ENCODE measurements at places on chromosomes 1 and 21. TPM values are rescaled to one million over a fixed set of nuclear protein-coding genes. Genes with fewer than 3 reads are reported as not detected.

The ATF3 gene
- 119 TPM for total RNA-seq

The SLC30A1 gene
- total RNA-seq: 18.8 TPM

The HSD3B2 gene
- total RNA-seq: not detected

The SYTL1 gene
- total RNA-seq: 40.3 TPM

The CCDC181 gene
- total RNA-seq: 4.8 TPM

The OR2T29 gene
- total RNA-seq: not detected

The ADAMTS4 gene
- 0.21 TPM for total RNA-seq

The SLC66A1 gene
- total RNA-seq: 48.8 TPM

The RABGGTB gene
- total RNA-seq: 77.1 TPM

The CYP4X1 gene
- total RNA-seq: 0.34 TPM

The MPL gene
- total RNA-seq: not detected

The KIF2C gene
- total RNA-seq: 11.8 TPM

The SPAG17 gene
- total RNA-seq: 0.13 TPM

The SH2D1B gene
- total RNA-seq: not detected

The GSTM5 gene
- total RNA-seq: not detected

The RIPPLY3 gene
- total RNA-seq: 0.92 TPM

The SPATA21 gene
- total RNA-seq: not detected

The SPATA45 gene
- total RNA-seq: not detected

The OR2L5 gene
- total RNA-seq: not detected

The MAB21L3 gene
- total RNA-seq: 0.21 TPM

The S100A8 gene
- not detected for total RNA-seq

The S100A7 gene
- total RNA-seq: not detected

The TNNI3K gene
- total RNA-seq: 1.4 TPM

The PDZK1 gene
- total RNA-seq: not detected

The CNR2 gene
- total RNA-seq: not detected

The CEP104 gene
- total RNA-seq: 47.3 TPM

The H6PD gene
- total RNA-seq: 26.3 TPM

The INAVA gene
- 292 TPM for total RNA-seq

The PGLYRP3 gene
- not detected for total RNA-seq

The TNFRSF25 gene
- 18.2 TPM for total RNA-seq

The NUF2 gene
- total RNA-seq: 6.8 TPM

The TEKT2 gene
- total RNA-seq: 0.48 TPM

The TTC24 gene
- not detected for total RNA-seq

The S100A3 gene
- 12.0 TPM for total RNA-seq

The SORT1 gene
- 65.2 TPM for total RNA-seq

The LCE2A gene
- not detected for total RNA-seq

The LRRC39 gene
- total RNA-seq: 0.08 TPM

The CLDN17 gene
- not detected for total RNA-seq

The C1orf115 gene
- total RNA-seq: 8.4 TPM

The CD46 gene
- 127 TPM for total RNA-seq

The AZIN2 gene
- total RNA-seq: 2.8 TPM

The GPR157 gene
- 6.4 TPM for total RNA-seq

The F5 gene
- not detected for total RNA-seq

The AK4 gene
- 15.4 TPM for total RNA-seq

The PADI2 gene
- total RNA-seq: 6.4 TPM
